ENCODE measurements at places on chromosomes 16 and 17.
A peak's percentile ranks its signal among the peaks of the same experiment; 100 is the strongest.

GRCh38 chr17:4691686-4692085 lies 12.3 kb downstream of the PELP1 start:
- no peak for DNase-seq

DNA sequence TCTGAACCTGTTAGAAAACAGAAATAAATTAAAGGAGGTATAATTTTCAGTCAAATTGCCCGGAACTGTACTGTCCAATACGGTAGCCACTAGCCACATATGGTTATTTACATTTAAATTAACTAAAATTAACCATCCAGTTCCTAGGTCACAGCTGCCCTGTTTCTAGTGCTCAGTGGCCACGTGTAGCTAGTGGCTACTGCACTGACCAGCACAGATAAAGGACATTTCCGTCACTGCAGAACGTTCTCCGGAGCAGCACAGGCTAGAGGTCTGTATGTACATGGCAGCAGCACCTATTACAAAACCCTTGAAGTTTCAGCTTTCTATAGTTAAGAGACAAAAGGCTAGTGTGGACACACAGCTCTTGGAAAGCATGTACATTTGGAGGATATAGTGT lies 33.7 kb downstream of the CPSF4L start:
- no peak for DNase-seq

DNA sequence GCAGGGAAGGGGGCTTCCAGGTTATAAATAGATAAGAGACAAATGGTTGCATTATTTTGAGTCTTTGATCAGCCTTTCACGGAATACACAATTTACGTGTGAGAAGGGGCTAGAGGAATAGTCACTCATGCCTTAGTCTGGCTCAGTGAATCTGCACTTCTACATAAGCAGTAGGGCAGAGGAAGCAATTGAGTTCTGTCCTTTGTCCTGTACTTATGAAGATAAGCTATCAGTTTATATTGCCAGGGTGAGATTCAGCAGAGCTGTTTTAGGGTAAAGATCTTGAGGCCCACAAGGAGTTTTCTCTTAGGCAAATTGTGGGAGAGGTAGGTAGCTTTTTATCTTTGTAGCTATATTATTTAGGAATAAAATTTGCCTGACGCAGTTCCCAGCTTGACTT lies 33.3 kb downstream of the TOM1L1 start:
- DNase-seq: no peak

DNA sequence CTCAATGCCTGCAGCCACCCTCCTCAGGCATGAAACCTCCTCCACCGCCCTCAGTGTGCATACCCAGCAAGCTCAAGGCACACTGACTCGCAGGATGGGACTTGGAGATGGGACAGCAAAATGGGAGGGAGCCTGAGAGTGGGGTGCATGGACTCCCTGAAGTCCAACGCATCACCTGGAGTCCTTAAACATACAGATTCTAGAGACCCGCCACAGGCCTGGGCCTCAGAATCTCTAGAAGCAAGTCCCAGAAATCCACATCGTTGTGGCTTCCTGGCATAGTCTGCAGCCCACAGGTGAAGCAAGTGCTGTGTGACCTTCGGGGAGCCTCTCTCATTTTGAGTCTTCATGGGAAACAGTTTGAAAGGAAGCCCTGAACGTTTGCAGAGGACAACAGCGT lies 3.6 kb upstream of the TBX21 start:
- no peak for DNase-seq

GRCh38 chr17:63349478-63350000 lies 96.6 kb downstream of the CYB561 start:
- DNase-seq: no peak

DNA sequence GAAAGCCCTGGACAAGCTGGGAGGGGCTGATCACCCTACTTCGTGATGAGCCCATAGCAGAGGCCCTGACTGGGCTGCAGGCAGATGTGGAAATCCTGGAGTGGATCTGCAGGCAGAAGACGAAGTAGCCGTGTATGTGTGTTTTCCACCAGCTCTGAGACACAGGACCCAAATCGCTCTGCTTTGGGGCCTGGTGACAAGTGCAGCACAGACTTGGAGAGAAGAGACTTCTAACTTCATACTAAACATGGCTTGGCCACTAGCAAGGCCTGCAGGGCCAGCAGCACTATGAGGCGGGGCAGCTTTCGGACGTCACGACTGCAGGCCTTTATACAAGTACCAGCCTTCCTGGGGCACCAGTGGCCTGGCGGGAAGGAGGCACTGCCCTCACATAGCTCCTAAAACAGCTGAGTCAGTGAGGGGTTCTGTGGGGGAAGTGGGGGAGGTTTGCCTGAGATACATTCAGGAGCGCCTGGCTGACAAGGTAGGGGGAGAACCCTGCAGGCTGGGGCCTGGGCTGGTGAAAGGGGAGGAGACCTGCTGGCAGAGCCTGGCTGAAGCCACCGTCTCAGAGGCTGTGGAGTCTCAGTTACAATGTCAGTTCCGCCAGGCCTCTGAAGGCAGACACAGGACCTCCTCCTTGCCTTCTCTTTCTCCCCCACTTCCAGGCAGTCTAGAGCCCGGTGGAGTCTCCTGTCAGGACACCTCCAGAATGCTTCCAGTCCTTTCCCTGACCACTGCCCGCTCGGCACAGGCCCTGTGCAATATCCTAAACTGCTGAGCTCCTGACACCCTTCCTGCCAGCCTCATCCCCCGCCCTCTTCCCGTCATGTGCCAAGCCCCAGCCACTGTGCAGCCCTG lies 73.4 kb downstream of the WSB1 start:
- no peak for DNase-seq

GRCh38 chr17:45246338-45246737 lies 15.6 kb downstream of the SPATA32 start:
- DNase-seq: no peak

DNA sequence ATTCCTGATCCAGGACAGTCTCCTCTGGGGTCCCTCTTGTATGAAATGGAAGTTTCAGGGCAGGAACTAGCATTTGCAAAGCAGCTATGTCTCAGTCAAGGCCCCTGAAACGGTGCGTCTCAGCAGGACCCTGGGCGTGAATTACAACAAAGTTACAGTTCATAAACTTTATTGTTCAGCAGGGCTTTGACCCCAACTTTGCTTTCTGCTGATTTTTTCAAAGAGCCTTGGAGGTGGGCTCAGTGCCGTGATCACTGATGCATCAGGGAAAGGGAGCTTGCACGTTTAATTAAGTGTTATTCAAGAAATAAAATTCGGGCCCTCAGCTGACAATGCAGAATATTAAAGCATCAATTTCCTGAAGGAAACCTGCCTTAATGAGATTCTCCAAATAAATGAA lies 260.1 kb upstream of the C16orf82 start:
- DNase-seq: no peak

DNA sequence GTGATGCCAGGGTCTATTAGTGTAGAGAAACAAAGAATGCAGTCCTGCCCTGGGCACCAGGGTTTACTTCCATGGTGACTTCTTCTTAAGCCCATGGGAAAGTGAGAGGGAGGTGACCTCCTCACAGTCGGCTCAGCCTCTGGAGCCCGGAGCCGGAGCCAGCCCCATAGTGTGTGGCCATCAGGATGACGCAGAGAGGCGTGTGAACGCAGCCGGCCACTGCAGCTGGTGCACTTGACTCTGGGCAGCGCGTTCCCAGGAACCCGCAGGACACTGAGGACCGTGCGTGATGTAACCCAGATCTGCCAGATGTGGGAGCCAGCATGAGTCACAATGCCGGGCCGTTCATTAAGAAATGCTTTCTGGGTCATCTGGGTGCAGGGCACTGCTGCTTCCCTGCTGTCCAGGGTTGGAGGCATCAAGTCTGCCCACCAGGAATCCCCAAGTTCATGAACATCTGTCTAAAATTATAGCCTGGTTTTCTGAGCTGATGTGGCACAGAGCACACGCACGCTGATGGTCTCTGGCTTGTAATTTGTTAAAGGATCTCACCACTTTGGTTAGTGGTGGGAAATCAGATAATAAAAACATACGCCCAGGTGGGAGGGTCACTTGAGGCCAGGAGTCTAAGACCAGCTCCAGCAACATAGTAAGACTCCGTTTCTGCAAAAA lies 114.1 kb downstream of the PITPNC1 start:
- no peak for DNase-seq

DNA sequence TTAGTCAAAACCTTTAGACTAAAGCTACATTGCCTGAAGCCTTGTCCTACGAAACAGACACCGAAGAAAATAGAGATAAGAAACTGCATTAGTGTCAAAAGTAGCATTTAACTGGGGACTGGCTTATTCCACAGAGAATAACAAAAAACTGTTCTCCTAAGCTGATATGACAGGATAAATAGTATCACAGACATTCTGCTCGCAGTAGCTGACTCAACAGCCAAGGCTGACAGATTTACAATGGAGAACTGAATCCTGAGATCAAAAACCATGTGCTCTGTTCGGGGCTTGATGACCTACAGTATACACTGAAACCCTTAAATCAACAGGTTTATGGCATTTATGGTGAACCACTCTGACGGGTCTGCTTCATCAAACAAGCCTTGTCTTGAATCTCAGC lies 25.5 kb downstream of the ADAMTS18 start:
- no peak for DNase-seq

DNA sequence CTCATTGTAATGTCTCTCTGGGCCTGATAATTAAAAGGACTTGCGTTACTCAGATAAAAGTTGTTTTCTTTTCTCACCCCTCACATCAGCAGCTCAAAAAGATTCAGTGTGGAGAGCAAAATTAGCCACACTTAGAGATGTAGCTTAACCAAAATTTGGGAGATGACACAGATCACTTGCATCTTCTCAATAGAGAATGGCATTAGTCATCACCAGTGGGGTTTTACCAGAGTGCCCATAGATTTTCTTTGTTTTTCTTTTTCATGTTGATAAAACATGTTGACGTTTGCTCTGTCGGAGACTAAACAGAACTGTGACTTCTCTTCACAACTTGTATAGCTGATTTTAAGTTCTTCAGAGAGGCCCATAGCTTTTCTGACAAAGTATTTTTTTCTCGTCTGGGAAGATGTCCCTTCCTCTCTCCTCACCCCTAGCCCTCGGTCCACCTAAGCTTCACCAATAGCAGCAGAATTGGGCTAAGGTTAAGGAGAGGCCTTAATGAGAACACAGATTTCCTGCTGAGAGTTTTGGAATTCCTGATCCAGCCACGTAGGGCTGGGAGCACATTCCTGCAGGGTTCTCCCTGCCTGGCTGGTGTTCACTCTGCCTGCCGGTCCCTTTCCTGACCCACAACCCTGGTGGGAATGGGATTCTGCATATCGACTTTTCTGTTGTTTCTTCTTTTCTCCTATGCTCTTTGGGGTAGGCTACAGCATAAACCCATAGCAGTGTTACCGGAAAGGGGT lies 92.6 kb downstream of the CACNG3 start:
- DNase-seq: no peak

GRCh38 chr17:6019959-6020358 lies 50.2 kb upstream of the WSCD1 start:
- no peak for DNase-seq

GRCh38 chr16:27920391-27920891 lies 143.1 kb downstream of the GSG1L start:
- no peak for DNase-seq

DNA sequence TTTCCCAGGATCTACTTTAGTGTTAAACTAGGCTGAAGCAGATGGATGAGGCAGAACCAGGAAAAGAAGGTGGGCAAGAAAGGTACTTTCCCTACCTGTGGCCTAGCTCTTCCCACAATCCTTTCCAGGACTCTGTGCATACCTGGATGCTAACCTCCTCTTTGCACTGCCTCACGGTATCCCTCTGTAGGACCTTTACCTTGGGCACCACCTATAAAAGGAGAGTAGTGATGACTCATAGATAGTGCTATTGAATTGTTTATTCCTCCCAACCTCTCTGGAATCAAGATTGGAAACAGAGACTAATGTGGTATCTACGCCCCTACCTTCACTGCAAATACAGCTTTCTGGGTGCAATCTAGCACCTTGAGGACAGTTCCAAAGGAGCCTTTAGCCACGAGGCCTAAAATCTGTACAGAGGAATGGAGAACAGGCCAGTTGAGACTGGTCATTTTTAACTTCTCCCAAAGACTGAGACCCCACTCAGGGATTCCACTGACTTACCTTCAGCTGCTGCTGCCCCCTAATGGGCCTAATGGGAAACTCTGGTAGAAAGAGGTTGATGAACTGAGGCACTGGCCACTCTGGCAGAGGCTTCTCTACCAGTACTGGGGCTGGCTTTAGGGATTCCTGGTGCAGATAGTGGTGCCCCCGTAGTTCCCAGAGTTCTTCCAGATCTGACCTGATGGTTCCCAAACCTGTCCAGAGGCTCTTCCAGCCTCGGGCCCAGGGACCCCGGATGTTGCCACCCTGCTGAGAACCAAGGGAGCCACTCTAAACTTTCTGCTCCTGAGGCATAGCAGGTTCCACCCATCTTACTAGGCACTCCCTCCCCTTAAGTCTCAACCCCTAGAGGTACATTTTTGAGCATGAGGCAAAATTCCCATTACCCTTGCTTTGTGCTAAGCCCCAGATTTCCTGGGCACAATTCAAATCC lies 781 bp downstream of the RSKR start:
- DNase-seq: peak; percentile 12

DNA sequence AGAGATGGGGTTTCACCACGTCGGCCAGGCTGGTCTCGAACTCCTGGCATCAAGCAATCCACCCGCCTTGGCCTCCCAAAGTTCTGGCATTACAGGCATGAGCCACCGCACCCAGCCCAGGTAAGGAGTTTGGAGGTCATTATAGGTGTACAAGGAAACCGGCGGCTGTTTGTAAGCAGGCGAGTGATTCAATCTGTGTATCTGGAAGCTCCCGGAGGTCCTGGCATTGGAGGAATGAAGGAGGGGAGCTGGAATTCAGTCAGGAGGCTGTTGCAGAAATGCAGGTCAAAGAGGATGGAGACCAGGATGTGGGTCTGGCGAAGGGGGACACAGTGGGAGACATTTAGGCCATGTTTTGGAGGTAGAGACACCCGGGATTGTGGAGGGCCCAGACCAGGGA lies 18.8 kb downstream of the CDC42EP4 start:
- DNase-seq: no peak

DNA sequence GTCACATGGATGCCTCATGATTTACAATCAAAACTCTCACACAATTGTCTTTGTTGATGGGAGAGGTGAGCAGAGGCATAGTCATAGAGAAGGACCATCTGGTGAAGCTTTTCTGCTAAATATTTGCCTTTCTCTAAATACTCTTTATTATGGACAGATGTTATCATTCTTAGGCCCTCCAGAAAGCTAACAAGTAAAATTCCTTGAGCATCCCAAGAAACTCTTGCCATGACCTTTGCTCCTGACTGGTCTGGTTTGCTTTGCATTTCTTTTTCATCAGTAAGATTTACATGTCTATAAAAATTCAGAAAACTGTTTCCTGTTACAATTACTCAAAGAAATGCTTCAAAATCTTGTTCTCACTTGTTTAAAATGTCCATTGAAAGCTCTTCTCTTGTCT lies 1336.6 kb upstream of the CDH8 start:
- DNase-seq: no peak

- no peak for DNase-seq
Observed at GRCh38 chr16:81401035-81401950, 43.3 kb upstream of the CMIP start.

DNA sequence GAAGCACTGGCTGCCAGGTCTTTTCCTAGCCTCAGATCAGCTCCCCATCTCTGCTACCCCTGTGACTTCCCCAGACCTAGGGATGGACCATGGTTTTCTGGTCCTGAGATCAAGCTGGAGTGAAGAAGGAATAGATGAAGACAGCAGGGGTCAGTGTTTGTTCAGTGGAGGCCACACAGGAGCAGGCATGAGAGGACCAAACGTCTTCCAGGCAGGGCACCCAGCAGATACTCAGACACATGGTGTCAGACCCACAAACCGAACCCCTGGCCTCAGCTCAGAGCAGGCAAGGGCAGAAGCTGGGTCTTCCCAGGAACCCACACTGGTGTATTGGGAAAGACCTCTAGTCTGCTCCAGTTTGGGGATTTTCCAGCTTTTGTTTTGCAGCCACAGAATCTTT lies 189.7 kb downstream of the IRX5 start:
- no peak for DNase-seq

Data from activated T-helper 1 cell treated with Interleukin-2 at 50 U/mL for 16 hours (primary cell).